ENCODE measurements at places on chromosomes 12 and 14. TPM values are rescaled to one million over a fixed set of nuclear protein-coding genes. Genes with fewer than 3 reads are reported as not detected.

LIN7A gene
- polyA plus RNA-seq, result 19.9 TPM

GRCh38 chr14:48023881-48024280 is 348.5 kb upstream of the MDGA2 start:
- no peak overlapping the region for H3K4me3 ChIP-seq
- H3K4me1 ChIP-seq, result no peaks in the 10 kb centered on the region
- no peaks in the 10 kb centered on the region for H3K27me3 ChIP-seq
- DNase-seq, result peak; percentile 31

KRT82 gene
- not detected for polyA plus RNA-seq

GRCh38 chr12:120495186-120495730 is 655 bp upstream of the DYNLL1 start:
- peak overlapping the region; percentile 26 for H3K27ac ChIP-seq
- no peak for DNase-seq
- no peaks in the 10 kb centered on the region for H3K36me3 ChIP-seq
- H3K4me3 ChIP-seq, result peak overlapping the region; percentile 95
- peaks cover 11% of the 10 kb centered on the region for H3K4me1 ChIP-seq

C1QL4 gene
- not detected for polyA plus RNA-seq

- no peaks in the 10 kb centered on the region for H3K27me3 ChIP-seq
- no peak overlapping the region for H3K4me3 ChIP-seq
- H3K36me3 ChIP-seq, result peaks cover 66% of the 10 kb centered on the region
Observed at GRCh38 chr12:62533755-62534107, 67.1 kb downstream of the MON2 start.

GRCh38 chr14:100155049-100155621 is 4.3 kb downstream of the DEGS2 start:
- peaks cover 21% of the 10 kb centered on the region for H3K27me3 ChIP-seq
- H3K4me3 ChIP-seq, result no peak overlapping the region
- H3K27ac ChIP-seq, result no peak overlapping the region
- DNase-seq, result no peak
- no peaks in the 10 kb centered on the region for H3K36me3 ChIP-seq
- peaks cover 20% of the 10 kb centered on the region for H3K4me1 ChIP-seq
